ENCODE measurements at places on chromosomes 7 and 10. TPM values are rescaled to one million over a fixed set of nuclear protein-coding genes. Genes with fewer than 3 reads are reported as not detected.

Gene CCDC172
- total RNA-seq = not detected

Gene PPP3CB
- total RNA-seq = 46.4 TPM

Gene SLC13A1
- 132 TPM for total RNA-seq

Gene KCNMA1
- 101 TPM for total RNA-seq

Gene CALHM3
- total RNA-seq = not detected

Gene FANK1
- 5.3 TPM for total RNA-seq

Gene TUBB8
- not detected for total RNA-seq

Gene BICC1
- total RNA-seq = 5.1 TPM

Gene ATG9B
- total RNA-seq = 1.2 TPM

Gene KCNH2
- 49.4 TPM for total RNA-seq

Gene CUX1
- total RNA-seq = 129 TPM

Gene FAM20C
- total RNA-seq = 99.2 TPM

Gene CHST3
- 10.3 TPM for total RNA-seq

Gene FLNC
- total RNA-seq = 236 TPM

Data from mucosa of gallbladder (tissue), 1 donor.